ENCODE measurements at places on chromosomes 6 and 20. TPM values are rescaled to one million over a fixed set of nuclear protein-coding genes. Genes with fewer than 3 reads are reported as not detected.

Gene SCRT2
- not detected for total RNA-seq

Gene NELFE
- 105 TPM for total RNA-seq

Gene B4GALT5
- 16.6 TPM for total RNA-seq

Gene SNAP91
- under 0.01 TPM for total RNA-seq

Gene GNMT
- total RNA-seq = not detected

Gene SPDEF
- total RNA-seq = not detected

Gene KHDC1
- 5.5 TPM for total RNA-seq

Gene TRIM38
- total RNA-seq = 6.7 TPM

Gene SLC35B3
- total RNA-seq = 31.4 TPM

Gene LY86
- not detected for total RNA-seq

Gene WFDC13
- not detected for total RNA-seq

Gene PRR18
- not detected for total RNA-seq
